ENCODE measurements at places on chromosomes 7 and 10.
A peak's percentile ranks its signal among the peaks of the same experiment; 100 is the strongest.

GRCh38 chr7:108181073-108181985 lies 51.2 kb upstream of the LAMB4 start:
- no peak for DNase-seq

- DNase-seq, result peak; percentile 26
These were observed 27.2 kb downstream of the CCM2 start for GRCh38 chr7:45026984-45027773.

DNA sequence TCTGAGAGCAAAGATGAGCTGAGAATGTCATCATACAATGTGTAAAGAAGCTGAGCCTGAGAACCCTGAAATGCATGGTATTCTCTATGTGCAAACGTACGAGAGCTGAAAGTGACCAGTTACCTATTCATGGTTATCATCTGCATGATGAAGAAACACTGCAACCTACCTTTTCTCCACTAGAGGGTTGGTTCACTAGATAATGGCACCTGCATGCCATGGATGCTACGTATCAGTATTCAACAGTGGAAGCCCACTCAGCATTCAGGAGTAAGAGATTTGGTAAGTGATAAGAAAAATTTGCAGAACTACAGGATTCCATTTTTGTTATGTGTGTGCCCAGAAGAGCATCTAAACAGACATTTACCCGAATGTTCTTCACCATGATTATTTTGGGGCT lies 145.4 kb downstream of the PTPRN2 start:
- no peak for DNase-seq

DNA sequence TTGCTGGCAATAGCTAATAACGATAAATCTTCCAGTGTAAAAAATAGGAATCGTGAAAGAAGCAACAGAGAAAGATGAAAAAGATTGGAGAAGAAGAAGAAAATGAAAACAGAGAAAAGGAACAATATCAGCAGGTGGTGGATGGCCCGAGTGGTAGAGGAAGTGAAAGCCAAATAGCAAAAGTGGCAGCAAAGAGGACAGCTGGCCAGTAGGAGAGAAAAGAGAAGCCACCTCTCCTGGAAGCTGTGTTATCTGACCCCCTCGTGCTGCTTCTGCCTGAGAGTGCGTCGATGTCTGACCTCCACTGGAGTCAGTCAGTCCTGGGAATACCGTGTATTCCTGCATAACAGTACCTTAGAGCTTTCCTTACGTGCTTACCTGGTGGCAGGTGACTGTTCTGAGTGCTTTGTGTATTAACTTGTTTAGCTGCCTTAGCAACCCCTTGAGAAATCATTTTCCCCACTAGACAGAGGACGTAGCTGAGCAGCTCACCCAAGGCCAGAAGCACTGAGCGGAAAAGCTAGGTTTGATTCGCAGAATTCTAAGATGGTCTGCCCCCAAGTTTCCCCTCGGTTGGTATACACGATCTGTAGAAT lies 88.3 kb downstream of the CHN2 start:
- DNase-seq, result no peak

GRCh38 chr10:43090188-43090587 lies 13.3 kb downstream of the RET start:
- no peak for DNase-seq

GRCh38 chr10:101228153-101228965 lies 904 bp downstream of the LBX1 start:
- DNase-seq, result no peak

DNA sequence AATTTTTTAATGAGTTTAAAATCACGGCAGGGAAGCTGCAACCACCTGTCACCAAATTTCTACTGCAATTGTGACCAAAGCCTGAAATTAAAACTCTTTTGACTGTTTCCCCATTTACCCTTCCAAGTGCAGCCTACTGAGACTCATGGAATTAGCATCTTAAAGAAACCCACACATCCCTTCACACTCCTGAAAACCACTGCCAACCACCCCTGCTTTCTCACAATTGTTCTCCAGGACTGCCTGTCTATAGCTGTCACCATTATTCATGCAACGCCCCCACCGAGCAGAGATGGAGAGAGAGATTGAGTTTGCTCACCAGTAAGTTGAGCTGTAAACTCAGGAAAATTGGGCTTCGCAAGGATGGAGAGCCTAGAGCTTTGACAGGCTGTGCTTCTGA lies 383.8 kb upstream of the SORCS1 start:
- DNase-seq, result no peak

DNA sequence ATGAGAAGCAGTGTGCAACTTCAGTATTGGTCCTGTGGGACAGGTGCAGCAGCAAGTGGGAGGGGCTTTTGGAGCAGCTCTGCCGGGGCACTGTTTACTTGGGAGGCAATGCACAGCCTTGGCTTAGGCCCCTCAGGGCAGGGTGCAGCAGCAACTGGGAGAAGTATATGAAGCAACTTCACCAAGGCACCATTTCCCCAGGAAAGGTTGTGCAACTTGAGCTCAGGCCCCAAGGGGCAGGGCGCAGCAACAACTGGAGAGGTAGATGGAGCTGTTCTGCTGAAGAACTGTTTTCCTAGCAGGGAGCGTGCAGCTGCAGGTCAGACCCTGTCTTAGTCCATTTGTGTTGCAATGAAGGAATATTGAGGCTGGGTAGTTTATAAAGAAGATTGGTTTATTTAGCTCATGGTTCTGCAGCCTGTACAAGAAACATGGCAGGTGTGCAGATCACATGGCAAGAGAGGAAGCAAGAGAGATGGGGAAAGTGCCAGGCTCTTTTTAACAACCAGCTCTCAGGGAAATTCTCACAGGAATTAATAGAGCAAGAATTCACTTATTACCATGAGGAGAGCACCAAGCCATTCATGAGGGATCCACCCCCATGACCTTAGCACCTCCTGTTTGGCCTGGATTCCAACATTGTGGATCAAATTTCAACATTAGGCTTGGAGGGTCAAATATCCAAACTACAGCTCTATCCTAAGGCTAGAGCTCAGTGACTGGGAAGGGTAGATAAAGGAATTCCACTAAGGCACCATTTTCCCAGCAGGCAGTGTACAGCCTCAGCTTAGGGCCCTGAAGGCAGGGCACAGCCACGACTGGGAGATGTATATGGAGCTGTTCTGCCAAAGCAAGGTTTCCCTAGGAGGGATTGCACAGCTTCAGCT lies 10.9 kb downstream of the GPR141 start:
- no peak for DNase-seq

DNA sequence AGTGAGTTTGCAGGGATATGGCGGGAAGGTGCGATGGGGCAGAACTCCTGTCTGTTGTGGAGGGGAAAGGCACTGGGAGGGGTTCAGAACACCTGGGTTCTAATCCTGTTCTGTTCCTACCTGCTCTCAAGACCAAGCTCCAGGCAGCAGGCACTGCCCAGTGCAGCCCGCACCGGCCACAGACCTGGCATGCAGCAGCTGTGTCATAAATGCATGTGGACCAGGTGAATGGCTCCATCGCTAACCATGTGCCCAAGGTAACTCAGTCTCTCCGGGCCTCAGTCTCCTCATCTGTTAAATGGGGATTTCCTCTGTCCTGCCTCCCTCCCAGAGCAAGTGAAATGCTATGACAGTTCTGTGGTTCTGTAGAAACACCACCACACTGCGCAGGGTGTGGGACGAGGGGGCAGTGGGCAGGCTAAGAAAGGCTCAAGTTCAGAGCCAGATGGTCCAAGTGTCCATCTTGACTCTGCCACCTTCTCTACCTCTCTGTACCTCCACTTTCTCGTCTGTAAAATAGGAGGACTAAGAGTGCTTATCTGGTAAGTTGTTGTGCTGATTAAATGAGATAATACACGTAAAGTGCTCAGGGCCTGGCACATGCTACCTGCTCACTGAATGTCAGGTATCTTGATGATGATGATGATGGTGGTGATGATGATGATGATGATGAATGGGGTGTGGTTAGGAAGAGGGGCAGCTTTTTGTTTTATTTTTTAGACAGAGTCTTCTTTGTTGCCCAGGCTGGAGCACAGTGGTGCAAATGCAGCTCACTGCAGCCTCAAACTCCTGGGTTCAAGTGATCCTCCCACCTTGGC lies 22.9 kb downstream of the ATP6V1F start:
- no peak for DNase-seq

- DNase-seq, result no peak
These were observed 224.4 kb downstream of the NEBL start for GRCh38 chr10:20672741-20673140.

- DNase-seq, result no peak
These were observed 323.7 kb upstream of the KLF6 start for GRCh38 chr10:4108693-4109092.

- DNase-seq, result no peak
These were observed 377.2 kb upstream of the VWC2 start for GRCh38 chr7:49396229-49396628.

GRCh38 chr10:117164592-117165537 lies 26.8 kb upstream of the VAX1 start:
- DNase-seq, result no peak

DNA sequence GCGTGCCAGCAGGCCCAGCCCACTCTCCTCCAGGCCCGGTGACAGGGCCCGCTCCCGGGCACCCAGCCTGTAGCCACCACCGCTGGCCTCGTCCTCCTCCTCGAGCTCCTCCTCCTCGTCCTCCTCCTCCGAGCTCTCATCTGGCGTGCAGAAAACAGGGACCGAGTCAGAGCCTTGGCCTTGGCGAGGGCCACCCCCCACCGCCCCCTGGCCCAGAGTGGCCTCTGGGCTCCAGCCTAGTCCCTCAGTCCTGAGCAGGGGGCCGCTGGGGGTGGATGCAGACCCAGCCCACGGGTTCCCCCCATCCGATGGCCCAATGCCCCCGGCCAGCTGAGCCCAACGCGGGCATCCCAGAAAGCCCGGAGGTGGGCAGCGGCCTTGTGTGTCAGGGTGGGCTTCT lies 62.9 kb downstream of the SLC29A4 start:
- no peak for DNase-seq

DNA sequence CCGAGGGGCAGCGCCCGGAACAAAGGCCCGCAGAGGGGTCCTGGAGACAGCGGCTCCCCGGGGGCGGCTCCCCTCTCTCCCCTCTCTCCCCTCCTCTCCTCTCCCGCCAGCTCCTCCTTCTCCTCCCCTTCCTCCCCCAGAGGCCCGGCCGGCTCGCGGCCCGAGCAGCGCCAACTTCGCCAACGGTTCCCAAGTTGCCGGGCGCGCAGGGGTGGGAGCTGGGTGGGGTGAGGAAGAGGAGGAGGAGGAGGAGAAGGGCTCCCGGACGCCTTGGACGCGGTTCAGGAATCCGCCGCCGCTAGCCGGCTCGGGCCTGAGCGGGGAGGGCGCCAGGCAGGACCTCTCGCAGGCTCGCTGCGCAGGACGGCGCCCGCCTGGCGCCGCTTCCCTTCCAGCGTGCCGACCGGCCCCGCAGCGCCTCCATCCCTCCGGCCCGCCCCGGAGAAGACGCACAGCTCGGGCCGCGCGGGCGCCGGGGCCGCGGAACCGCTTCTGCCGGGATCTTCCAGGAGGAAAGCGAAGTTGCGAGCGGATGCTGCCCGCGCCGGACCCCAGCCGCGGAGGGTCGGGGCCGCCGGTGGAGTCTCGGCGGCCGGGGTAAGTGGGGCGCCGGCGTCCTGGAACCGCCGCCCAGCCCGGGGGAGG lies at the start of gene CHST3:
CHST3 (plus strand) TSS at position 298 of the 645 bp plus-strand sequence. CDS start 41,448 bp downstream, outside the sequence.
- no peak for DNase-seq

DNA sequence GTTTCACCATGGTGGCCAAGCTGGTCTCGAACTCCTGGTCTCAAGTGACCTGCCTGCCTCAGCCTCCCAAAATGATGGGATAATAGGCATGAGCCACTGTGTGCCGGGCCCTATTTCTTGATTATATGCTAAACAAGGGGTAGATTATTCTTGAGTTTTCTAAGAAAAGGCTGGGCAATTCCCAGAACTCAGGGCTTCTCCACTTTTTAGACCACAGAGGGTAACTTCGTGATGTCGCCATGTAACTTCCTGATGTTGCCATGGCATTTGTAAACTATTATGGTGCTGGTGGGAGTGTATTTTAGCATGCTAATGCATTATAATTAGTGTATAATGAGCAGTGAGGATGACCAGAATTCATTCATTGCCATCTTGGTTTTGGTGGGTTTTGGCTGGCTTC lies 35.8 kb downstream of the OTUD1 start:
- no peak for DNase-seq

DNA sequence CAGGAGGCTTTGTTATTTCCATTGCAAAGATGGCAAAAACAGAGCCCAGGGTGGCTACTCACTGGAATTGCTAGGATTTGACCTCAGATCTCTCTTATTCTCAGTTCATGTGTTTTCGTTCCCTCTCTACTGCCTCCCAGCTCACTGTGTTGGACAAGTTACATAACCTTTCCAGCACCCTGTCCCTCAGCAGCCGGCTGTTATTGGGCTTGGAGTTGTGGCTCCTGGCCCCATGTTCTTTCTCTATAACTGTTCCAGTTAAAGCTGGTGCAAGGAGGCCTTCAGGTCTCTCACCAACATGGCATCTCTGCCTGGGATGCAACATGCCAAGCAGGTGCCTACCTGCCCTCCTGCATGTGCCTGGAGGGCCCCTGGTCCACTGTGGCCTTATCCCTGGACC lies 56.8 kb downstream of the LRRC18 start:
- no peak for DNase-seq

- no peak for DNase-seq
These were observed 71.1 kb downstream of the DIP2C start for GRCh38 chr10:618229-618989.

- DNase-seq, result no peak
These were observed 203.5 kb downstream of the RNLS start for GRCh38 chr10:88379575-88379974.

DNA sequence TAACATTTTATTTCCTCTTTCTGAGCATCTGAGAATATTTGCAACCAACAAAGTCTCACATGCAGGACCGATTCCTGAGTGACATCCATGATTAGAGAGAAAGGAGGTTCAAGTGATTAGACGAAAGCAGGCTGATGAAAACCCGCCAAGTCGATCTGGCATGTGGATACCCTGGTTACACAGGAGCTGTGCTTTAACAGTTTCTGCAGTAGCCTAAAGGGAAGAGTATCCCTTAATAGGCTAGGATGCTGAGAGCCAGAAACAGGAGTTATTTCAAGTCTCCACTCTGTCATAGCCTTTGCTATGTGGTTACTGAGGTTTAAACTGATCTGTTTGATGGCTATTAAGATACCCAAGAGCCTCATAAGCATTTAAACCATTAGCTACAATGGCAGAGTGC lies 82.5 kb downstream of the PRKCQ start:
- no peak for DNase-seq

DNA sequence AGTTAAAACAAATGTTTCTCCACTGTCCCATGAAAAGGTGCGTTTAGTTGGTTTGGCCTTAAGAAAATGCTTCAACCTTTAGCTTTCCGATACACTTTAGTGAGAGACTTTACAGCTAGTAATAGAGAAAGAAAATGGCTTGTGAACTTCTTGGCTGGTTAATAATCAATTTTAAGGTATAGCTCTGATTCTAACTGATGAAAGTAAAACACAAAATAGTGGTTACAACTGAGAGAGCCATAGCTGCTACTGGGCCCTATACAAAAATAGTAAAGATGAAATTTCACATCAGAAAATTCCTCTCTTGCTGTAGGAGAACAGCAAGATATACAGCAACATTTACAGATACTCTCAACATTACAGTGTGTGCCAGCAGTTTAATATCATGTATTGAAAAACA lies 371.4 kb downstream of the PHTF2 start:
- no peak for DNase-seq

GRCh38 chr10:96130326-96130995 lies 364 bp downstream of the ZNF518A start:
- peak; percentile 67 for DNase-seq

GRCh38 chr10:12459762-12460161 lies 110.4 kb downstream of the CAMK1D start:
- DNase-seq, result no peak
